ENCODE measurements at places on chromosomes 2 and 18. TPM values are rescaled to one million over a fixed set of nuclear protein-coding genes. Genes with fewer than 3 reads are reported as not detected.

Gene VIT
- total RNA-seq: not detected

Gene TTC21B
- total RNA-seq: 7.8 TPM

Gene FHOD3
- total RNA-seq: 0.65 TPM

Gene UGT1A10
- not detected for total RNA-seq

Gene RESP18
- not detected for total RNA-seq

Gene NOSTRIN
- total RNA-seq: 3.6 TPM

DNA sequence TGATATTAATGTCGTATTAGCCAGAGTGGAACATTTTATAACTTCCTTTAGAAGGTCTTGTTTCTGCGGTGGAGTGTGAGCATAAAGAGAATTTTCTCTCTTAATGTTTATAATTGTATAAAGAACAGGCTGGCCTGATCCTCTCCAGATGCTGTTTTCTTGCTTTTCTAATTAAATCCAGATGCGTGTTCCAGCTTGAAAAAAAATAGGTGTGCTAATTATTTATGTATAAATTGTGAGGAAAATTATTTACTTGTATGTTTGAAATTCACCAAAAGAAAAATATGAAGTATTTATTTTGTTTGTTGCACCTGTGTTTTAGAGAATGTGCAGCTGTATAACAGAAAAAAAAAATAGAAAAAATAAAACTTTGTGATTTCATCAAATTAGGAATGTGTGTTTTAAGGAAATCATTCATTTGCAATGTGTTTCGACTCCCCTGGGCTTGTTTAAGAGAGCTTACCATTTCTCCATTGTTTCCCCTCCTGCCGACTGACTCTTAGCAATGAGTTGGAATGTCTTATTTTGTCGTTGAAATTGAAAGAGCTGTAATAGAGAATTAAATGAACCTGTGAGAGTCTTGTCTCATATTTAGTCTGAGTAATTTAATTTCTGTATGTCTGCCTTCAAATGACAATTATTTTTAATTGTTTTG, 220.1 kb upstream of the NXPH2 start:
- no peak for DNase-seq

DNA sequence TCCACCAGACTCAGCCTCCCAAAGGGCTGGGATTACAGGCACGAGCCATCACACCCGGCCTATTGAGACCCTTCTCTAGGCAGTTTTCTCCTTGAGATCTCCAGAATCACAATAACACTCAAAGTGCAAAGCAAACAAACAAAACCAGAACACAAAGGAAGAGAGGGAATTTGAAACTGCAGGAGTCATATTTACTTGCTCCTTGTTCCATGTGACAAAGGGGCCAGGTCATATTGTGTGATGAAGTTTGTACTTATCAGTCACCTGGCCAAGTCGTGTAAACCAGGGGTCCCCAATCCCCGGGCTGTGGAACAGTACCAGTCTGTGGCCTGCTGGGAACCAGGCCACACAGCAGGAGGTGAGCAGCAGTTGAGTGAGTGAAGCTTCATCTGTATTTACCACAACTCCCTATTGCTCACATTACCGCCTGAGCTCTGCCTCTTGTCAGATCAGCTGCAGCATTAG, 26.5 kb downstream of the SCYGR8 start:
- DNase-seq: no peak

DNA sequence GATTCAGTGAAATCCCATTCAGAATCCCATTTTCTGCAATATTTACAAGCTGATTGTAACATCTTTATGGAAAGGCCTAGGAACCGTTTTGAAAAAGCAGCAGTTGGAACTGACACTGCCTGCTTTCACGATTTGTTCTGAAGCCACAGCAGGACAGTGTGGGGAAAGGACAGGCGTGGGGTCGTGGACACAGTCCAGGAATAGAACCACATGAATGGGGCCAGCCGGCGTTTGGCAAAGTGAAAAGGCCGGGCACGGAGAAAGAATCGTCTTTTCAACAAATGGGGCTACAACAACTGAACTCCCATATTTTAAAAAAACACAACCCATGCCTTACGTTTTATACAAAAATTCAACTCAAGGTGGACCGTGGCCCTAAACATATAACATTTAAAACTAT, 69.8 kb downstream of the SLC66A2 start:
- DNase-seq: no peak

GRCh38 chr2:28271231-28271918, 121.3 kb upstream of the FOSL2 start:
- DNase-seq: no peak

DNA sequence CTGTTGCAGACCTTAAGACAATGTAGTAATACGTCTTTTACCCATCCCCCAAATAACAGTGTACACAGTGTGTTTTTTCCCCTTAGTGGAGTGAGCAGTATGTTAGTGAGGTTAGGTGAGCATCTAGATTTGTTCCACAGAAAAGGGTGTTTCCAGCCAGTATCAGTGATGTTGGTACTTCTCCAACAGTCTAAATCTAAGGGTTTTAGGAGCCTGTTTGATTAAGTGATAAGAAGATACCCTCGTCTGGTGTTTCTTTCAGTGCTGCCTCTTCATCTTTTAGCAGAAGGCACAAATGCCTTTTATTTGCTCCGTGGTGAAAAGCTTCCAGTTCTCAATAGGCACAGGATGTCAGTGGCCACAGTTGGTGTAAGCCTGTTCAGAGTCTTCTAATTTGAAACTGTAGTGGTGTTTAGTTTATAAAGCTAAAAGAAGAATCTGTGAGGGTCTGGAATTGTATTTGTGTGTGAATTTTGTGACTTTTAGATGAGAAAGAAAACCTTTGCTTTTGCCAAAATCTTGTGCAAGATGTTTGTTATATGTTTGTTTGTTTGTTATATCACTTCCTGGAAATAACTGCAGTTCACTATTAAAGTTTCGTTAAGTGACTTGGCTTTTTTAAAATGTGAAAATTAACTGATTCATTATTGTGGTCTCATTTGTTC, 71.2 kb downstream of the MAP4K4 start:
- no peak for DNase-seq

DNA sequence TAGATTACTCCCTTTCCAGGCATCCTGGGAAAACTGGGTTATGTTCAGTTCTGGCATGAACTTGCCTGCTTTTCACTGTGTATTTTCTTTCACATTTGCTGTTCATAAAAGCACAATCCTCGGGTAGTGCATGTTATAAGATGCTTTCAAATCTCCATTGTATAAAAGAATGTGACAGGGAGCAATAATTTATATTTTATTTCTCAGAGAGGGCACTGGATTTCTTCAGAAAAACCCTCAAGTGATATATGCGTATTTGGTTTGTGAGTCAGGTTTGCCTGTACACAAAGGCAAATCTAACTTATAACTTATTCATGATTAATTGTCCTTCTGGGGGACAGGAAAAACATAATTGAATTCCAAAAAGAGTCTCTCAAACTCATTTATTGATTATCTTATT, 440.7 kb upstream of the MMADHC start:
- DNase-seq: no peak

- DNase-seq: no peak
Measured at GRCh38 chr18:56168049-56168781, 470.2 kb downstream of the TXNL1 start.

- no peak for DNase-seq
Measured at GRCh38 chr2:98637401-98638147, 29.2 kb downstream of the UNC50 start.

DNA sequence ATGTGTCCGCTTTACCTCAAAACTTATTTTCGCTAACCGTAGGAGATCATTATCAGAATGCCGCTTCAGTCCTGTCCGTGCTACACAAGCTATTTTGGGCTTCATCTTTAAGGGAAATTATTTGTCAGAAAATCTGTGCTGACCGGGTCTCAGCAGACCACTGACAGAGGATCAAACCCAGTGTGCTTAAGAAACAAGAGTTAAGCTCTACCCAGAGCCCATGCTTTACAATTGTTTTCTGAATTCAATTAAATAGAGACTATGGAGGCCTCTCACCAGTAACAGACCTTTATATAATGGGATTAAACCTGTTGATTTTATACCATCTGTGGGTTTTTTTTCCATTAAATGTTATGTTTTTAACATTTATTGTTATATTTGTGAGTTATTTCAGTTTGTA, 1956.7 kb upstream of the PIK3C3 start:
- DNase-seq: no peak

- DNase-seq: no peak
Measured at GRCh38 chr2:46077522-46078107, 219.6 kb upstream of the EPAS1 start.

GRCh38 chr2:108253106-108253505, 13.3 kb downstream of the SULT1C3 start:
- DNase-seq: no peak

- DNase-seq: no peak
Measured at GRCh38 chr2:149346272-149346671, 15.9 kb downstream of the LYPD6 start.

DNA sequence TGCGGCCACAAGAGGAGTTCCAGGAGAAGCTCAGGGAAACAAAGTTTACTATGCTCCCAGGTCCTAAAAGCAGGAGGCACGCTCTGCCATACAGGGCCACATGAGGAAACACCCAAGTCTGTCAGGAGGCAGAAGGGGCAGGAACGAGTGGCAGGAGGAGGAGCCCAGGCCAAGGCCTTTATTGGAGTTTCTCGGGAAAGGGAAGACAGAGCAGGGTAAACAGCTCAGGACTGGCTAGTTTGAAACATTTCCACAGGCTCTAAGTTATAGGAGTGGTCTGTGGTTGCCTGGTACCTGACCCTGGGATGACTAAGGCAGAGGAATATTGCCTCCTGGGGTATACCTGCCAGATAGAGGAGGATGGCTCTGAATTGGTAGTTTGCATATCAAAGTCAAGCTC, 3.7 kb upstream of the ZNF638 start:
- DNase-seq: no peak

DNA sequence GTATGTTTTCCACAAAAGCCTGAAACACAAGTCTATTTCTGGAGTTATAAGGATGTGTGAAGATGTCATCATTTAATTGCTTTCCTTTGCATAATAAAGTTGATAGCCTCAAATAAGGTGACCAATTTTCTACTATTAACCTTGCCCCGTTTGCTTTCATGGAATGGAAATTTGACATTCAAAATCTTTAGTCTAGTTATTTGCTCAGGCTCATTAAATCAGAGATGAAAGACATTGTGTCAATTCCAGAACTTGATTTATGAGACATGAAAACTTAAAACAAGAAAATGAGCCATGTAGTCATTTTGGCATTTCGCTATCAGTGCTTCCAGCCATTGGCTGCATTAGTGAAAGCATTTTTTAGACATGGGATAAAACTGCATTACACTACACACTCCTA, 91.5 kb upstream of the ZSWIM2 start:
- DNase-seq: no peak

DNA sequence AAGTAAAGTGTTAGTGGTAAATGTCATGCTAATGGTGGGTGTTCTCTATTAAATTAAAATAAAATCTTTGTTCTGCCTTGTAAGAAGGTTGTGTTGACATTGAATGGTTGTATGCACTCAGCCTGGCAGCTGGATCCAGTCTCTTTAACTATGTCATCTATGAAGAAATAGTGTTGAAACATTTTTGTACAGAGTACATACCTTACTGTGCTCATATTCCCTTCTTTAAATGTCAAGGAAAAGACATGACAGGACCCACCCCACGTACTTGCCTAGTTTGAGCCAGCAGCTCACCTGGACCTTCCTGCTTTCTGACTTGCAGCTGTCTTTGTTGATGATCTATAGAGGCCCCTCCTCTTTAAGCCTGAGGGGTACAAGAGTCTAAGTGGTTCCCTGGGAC, 85.6 kb upstream of the ST3GAL5 start:
- DNase-seq: no peak

DNA sequence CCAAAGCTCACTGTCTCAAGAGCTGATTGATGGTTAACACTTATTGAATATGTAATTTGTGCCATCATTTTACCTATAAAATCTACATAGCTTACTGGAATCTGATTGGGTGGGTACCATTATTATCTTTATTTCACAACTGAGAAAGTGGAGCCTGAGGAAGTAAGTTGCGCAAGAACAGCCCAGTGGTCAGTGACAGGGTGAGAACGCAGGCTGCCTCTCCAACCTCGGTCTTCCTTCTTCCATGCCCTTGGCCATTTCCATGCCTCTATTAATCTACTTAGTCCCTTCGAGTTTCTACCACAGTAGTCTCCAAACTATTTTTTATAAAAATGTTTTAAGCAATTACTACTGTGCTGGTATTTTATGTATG, 390.9 kb upstream of the VWC2L start:
- DNase-seq: no peak

GRCh38 chr2:228065686-228066085, 115.8 kb downstream of the SPHKAP start:
- DNase-seq: no peak

DNA sequence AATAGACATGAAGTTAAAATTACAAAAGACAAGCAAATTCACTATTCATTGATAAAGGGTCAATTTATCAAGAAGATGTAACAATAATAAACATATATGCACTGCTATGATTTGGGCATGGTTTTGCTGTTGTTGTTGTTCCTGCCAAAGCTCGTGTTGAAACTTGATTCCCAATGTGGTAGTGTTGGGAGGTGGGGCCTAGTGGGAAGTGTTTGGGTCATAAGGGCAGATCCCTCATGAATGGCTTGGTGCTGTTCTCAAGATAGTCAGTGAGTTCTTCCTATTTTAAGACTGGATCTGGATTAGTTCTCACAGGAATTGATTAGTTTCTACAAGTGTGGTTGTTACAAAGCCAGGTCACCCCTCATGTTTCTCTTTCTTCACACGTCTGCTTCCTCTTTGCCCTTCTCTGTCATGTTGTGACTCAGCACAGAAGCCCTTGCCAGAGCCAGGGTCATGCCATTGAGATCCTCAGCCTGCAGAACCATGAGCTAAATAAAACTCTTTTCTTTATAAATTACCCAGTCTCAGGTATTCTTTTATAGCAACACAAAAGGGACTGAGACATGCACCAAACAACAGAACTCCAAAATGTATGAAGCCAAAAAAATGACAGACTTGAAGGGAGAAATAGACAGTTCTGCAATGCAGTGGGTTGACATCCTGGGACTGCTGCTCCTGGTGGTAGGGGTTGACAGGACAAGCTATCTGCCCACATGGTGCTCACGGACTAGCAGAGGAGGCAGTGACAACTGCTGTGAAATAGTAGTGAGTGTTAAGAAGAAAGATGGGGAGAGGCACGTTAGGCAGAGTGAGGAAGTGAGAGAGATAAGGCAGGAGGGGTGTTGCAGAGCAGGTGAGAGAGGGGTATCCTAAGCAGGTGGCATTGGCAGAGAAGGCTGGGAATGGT, 18.6 kb upstream of the SKA1 start:
- peak; percentile 38 for DNase-seq

GRCh38 chr2:114122930-114123329, 233.0 kb downstream of the ACTR3 start:
- no peak for DNase-seq

- no peak for DNase-seq
Measured at GRCh38 chr2:46047290-46047689, 249.9 kb upstream of the EPAS1 start.

- no peak for DNase-seq
Measured at GRCh38 chr18:12336171-12336613, 28.2 kb downstream of the TUBB6 start.

DNA sequence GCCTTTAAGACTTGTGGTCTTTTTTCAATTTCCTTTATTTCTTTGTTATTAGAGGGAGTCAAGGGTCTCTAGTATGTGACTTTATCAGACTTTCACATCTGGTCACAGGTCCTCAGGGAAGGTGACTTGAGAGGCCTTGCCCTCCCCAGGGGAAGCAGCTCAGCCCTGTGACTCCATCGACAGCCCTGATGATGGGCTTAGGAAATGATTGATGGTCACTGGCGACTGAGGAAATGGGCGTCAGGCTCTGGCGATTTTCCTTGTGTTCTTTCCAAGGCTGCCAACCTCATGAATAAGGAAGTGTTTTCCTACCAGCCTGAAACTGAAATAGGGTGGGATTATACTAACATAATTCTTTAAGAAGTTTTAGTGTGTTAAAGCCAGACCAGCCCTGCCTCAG, 21.1 kb downstream of the SERPINE2 start:
- DNase-seq: no peak

Measured in right lobe of liver (tissue), 6 donors.